ENCODE measurements at places on chromosomes 11 and 22.

DNA sequence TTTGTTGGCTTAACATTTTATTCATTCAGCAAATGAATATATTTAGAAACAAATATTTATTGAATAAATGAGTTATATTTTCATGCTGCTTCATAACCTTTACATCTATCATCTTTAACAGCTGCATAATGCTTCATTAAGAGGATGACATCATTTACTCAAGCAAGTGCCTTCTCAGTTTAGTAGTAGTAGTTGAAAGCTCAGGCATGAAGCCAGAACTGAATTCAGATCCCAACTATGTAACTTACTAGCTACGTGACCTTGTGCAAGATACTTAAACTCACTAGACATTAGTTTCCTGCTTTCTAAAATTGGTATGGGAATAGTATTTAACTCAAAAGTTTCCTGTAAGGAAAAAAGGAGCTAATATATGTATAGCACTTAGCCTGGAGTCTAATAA lies 90.3 kb downstream of the TMPRSS5 start:
- DNase-seq = no peak

GRCh38 chr11:1557904-1558774 lies 13.9 kb downstream of the DUSP8 start:
- DNase-seq = no peak

- no peak for DNase-seq
These were observed 11.7 kb downstream of the SLC35C1 start for GRCh38 chr11:45816614-45817013.

GRCh38 chr11:94153320-94153719 lies 24.7 kb downstream of the PANX1 start:
- no peak for DNase-seq

GRCh38 chr22:28346308-28346707 lies 333.3 kb downstream of the TTC28 start:
- DNase-seq = no peak

GRCh38 chr11:133548641-133549040 lies 16.3 kb upstream of the OPCML start:
- DNase-seq = no peak

- DNase-seq = peak; percentile 24
These were observed 55.7 kb downstream of the MYH9 start for GRCh38 chr22:36331912-36332622.

DNA sequence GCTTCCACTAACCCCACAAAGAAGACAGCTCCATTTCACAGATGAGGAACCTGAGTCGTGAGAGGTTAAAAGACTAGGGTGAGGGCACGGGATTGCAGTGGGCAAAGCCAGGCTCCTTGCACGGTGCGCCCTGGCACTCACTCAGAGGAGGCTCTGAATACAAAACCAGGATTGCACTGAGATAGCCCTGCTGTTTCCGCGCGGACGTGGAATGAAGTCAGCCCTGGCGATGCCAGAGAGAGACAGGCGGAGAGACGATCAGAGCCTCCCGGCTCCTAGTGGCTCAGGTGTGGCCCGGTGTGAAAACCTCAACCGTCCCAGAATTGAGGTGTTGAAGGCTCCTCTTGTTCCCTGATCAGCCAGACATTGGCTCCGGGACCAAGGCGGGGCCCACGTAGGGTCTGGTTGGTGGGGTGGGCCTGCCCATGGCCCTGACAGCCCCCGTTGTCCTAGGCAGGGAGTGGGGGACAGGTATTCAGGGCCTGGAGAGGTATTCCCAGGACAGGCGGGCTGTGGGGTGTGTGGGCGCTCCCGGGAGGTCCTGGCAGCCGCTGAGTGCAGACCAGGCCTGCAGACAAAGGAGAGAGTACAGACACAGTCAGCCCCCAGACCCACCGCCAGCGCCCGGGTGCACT lies 43.1 kb upstream of the LINC01488 start:
- DNase-seq = no peak

DNA sequence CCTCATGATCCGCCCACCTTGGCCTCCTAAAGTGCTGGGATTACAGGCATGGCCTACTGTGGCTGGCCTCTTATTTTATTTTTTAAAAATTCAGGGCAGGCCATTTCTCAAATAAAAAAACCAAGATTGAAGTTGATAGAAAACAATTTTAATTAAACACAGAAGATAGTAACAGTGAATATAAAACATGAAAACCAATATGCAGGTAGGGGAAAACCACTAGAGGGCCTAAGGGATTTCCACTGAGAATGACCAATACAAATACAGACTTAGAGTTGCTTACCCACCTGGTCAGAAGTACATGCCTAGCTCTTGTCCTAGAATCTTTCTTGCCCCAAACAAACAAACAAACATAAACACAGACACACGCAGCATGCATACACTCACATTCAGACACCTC lies 1.7 kb upstream of the RTCB start:
- no peak for DNase-seq

All from WERI-Rb-1 (cell line).